ENCODE measurements at places on chromosomes 6 and 20.
A peak's percentile ranks its signal among the peaks of the same experiment; 100 is the strongest.

DNA sequence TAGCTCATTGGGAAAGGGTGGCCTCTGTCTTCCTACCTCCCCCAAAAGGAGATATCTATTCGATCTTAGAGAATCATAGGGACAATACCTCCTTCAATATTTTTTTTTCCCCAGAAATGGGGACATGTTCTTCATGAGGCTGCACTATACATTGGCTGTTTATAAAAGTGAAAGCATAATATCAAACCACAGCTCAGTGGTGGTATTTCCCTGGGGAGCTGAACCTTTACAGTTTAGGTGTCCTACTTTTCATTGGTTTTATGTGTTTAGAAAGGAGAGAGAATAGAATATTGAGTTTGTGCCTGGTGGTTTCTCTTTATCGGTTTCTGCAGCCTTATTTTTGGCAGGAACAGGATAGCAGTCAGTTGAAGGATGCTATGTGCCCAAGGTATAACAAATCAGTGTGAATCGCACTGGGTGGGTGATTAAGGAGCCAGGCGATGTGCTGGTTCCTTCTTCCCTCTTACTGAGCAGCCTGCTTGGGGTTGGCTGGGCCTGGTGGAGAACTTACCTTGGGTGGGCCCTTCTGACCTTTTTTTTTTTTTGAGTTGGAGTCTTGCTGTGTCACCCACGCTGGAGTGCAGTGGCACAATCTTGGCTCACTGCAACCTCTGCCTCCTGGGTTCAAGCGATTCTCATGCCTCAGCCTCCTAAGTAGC, 25.2 kb downstream of the UST start:
- DNase-seq = no peak

- no peak for DNase-seq
These were observed 46.9 kb downstream of the JAG1 start for GRCh38 chr20:10626896-10627295.

GRCh38 chr6:10598084-10598960, 77.2 kb downstream of the GCNT2 start:
- no peak for DNase-seq

GRCh38 chr6:167979436-167980139, 17.9 kb upstream of the KIF25 start:
- no peak for DNase-seq

GRCh38 chr20:3221398-3222226, 12.3 kb downstream of the ITPA start:
- no peak for DNase-seq

DNA sequence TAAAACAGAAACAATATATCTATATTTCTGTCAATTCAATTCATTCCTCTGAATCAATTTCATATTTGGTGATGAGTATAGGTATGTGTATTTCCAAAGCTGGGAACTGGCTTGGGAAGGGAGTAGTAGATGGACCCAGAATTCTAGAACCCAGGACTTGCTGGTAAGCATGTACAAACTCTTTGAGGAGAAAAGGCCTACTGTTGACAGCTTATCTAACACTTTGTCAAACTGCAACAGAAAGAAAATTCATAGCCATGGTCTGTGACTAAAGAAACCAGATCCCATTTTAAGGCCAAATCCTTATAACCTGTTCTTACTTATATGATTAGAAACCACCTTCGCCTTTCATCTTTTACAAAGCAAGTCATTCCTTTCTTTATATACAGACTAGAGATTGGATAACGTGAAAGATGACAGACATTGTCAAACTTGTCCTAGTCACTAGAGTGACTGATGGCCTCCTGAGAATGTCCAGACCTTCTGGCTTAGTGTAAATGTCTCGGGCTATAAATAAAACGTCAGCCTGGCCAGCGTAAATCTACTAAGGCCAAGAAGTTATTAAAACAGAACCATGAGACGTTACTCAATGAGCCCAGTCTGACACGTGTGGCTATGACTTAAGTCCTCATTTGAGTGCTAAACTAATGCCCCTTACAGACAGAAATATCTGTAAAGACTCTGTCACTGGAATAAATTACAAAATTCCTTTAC, 152.3 kb downstream of the ALDH8A1 start:
- no peak for DNase-seq

- no peak for DNase-seq
These were observed 79.9 kb downstream of the ATXN1 start for GRCh38 chr6:16681260-16681873.

DNA sequence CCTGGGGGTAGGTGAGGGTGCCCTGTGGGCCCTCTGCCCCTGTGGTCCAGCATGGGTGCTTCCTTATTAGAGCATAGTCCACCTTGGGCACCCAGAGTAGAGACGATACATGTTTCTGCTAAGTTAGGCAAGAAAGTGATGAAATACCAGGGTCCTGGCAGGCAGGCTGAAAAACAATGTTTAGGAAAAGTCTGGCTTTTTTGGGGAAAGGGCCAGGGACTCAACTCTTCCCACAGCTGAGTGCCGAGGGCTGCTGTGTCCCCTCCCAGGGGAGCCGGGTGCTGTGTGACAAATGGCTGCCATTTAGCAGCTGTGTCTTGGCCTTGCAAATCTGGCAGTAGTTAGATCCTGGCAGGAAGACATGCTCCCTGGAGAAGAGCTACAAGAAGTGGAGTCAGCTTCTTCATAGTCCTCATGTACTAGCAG, 61.5 kb downstream of the RREB1 start:
- no peak for DNase-seq

DNA sequence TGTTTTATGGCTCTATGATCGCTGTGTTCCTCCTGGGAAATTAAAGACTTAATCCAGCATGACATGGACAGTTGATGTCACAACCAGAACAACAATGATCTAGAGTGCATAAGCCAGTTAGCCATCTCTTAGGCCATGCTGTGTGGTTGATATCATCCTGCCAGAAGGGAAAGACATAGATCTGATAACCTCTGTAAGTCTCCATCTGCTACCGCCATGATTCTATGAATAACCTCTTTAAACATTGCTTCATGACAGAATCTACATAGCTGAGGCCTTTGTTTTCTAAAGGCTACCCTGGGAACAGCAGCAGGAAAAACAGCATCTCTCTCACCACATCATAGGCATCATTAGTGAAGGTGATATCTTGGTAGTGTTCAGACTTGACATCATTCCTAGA, 117.6 kb upstream of the PHACTR1 start:
- DNase-seq = no peak

GRCh38 chr6:6851059-6851948, 256.5 kb upstream of the RREB1 start:
- DNase-seq = peak; percentile 91

GRCh38 chr20:46134716-46135115, 16.6 kb downstream of the CD40 start:
- no peak for DNase-seq

- no peak for DNase-seq
These were observed 2.3 kb downstream of the PXDC1 start for GRCh38 chr6:3749067-3749841.

DNA sequence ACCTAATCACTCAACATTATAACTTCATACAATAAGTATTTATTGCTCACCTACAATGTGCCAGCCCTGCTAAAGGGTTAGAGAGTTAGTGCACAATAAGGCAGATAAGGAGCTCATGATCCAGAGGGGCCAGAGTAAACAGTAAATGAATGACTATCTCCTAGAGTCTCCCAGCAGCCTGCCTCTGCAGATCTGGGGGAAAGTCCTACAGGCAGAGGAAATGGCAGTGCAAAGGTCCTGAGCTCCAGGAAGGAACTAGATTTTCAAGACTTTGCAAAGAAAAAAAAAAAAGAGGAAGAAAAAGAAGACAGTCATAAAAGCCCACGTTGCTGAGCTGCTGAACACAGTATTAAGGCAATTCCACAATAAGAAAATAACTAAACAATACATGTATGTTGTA, 160.1 kb downstream of the SIM1 start:
- DNase-seq = no peak

GRCh38 chr6:126040826-126041225, 54.5 kb downstream of the TRMT11 start:
- no peak for DNase-seq

- DNase-seq = no peak
These were observed 12.7 kb upstream of the SMLR1 start for GRCh38 chr6:130814506-130814905.

DNA sequence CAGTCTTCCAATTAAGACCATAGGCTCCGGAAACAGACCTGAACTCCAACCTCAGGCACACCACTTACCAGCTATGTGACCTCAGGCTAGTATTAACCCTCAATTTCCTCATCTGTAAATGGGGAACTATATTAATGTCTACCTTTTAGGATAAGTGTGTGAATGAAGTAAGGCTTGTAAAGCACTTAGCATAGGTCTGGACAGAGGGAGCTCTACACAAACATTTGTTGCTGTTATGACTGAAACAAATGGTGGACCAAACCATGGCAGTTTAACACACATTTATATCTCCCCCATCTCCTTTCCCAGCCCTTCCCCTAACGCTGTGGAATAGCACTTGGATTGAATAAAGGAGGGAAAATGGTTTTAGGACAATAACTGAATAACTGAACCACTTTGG, 48.7 kb downstream of the TSHZ2 start:
- no peak for DNase-seq

GRCh38 chr6:89024456-89024855, 56.1 kb upstream of the PNRC1 start:
- DNase-seq = no peak

GRCh38 chr20:51019656-51020592, 3.0 kb downstream of the KCNG1 start:
- DNase-seq = no peak

- no peak for DNase-seq
These were observed 12.9 kb upstream of the EMILIN3 start for GRCh38 chr20:41379551-41379950.

DNA sequence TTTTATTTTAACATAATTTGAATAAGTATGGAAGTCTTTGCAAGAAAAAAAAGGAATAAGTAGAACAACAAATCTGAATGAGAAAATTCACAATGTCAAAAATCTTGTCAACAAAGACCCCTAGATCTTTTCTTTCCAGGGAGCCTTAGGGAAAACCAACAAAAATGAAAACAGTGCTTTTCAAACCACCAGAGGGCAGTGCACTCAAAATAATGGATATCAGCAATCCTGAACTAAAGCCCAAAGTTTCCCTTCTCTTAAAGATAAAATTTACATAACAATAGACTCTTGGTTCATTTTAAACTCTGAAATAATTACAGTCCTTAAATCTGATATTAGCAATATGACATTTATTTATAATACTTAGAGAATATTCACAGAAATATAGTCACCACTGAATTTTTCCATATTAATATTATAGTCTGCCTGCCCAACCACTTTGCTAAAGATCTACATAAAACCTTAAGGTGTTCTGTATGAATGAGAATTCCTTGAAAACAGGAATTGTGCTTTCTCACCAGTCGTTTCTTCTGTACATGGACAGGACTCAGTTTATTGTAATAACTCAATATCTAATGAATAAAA, 105.3 kb upstream of the BMP5 start:
- peak; percentile 25 for DNase-seq

- DNase-seq = no peak
These were observed 19.7 kb upstream of the GTSF1L start for GRCh38 chr20:43746344-43747137.

GRCh38 chr6:108666656-108667260, 106.0 kb downstream of the FOXO3 start:
- no peak for DNase-seq

DNA sequence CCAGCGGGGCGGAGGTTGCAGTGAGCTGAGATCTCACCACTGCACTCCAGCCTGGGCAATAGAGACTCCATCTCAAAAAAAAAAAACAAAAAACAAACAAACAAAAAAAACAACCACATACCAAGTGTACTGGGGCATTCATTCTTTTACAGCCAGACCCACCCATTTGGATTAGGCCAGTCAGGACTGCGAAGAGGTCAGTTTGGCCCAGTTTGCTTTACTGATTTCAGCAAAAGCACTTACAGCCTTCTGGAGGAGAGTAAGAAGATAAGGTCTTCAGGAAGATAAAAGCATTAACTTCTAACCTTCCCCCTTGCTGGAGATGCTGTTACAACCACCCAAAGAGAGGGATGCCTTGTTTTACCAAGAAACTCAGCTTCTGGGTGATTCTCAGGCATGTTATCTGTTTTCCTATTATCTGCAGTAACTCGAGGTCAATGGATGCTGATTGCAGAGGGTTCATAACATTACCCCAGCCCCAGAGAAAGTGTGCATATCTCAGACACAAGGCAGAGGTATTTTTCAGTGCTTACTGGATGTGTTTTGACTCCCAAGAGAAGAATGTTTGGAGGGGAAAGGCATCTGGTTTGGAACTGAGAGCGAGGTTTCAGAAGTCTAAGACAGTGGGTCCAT, 118.9 kb downstream of the RIN2 start:
- DNase-seq = no peak

DNA sequence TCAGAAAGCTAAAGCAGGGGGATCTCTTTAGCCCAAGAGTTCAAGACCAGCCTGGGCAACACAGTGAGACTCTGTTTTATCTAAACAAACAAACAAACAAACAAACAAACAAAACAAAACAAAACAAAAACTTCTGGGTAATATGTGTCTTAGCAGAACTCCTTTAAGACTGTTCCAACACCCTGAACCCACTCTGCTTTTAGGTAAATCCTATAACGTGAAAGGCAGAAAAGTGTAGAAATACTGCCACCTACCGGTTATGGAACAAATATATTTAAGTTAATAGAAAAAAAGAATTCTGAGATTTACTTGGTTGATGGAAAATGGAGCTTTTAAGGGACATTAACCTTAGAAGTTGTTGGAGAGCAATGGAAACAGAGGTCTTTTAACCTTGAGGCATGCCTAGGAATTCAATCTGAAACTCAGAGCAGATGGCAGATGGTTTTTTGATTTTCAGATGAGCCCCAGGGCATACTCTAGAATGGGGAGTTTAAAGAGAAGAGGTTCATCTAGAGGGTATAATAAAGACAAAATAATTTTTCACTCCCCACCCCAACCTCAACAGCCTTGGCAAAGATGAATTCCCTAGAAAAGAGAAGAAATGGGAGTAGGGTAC, 38.5 kb downstream of the SOD2 start:
- DNase-seq = peak; percentile 34

- DNase-seq = no peak
These were observed 64.2 kb downstream of the SGK1 start for GRCh38 chr6:134253681-134254080.

GRCh38 chr20:63521602-63522001, 1.0 kb downstream of the PPDPF start:
- no peak for DNase-seq

DNA sequence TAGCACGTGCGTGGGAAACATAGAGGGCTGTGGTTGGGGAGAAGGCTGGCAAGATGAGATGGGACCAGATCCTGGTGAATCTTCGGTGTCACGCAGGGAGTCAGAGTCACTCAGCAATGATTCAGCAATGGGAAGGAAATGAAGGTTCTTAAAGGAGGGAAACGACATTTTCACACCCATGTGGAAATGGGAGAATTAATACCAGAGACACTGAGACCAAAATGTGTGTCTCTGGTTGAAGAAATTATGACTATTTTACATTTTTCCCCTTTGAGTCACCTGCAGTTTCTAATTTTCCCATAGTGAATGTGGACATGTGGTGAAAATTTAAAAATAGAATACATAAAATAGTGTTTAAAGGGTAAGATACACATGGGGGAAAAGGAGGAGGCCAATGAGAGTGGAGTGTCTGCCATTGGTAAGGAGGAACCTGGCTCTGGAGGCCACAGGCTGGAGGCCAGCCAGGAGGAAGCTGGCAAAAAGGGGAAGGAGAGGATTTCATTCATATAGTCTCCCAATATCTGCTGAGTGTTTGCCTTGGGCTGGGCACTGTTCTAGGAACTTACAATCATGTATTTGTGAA, 17.5 kb downstream of the NRN1 start:
- no peak for DNase-seq

GRCh38 chr20:44355498-44356352, at the start of gene HNF4A:
Gene HNF4A, plus strand, starts transcription at chr20:44355699. Its CDS starts 106 bp downstream, at chr20:44355805.
- DNase-seq = no peak

- no peak for DNase-seq
These were observed 239.1 kb upstream of the CEP162 start for GRCh38 chr6:84466511-84466910.
